Upper lobe of left lung (tissue), 6 donors: ENCODE measurements at places on chromosomes 3 and 15. TPM values are rescaled to one million over a fixed set of nuclear protein-coding genes. Genes with fewer than 3 reads are reported as not detected.

BMF gene
- total RNA-seq: 16.9 TPM

DNA sequence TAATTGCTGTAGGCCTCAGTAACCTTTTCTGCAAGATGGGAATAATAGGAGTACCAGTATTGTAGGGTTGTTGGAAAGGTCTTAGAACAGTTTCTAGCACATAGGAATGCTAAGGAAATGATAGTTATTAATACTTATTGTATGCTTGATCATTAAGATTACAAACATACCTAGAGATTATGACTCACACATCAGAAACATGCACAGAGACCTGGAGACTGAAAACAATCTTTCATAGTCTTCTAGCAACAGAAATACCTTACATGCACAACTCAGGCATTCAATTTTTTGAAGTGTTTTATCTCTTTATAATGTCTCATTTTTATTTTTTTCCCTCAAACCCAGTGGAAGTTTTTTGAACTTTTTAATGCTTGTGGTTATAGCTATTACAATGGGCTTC lies 104.4 kb upstream of the ZBTB20 start:
- no peak for DNase-seq

- no peak for DNase-seq
Observed at GRCh38 chr3:24628523-24629258, 134.0 kb upstream of the THRB start.

FURIN gene
- 101 TPM for total RNA-seq

RHOV gene
- not detected for total RNA-seq

DNA sequence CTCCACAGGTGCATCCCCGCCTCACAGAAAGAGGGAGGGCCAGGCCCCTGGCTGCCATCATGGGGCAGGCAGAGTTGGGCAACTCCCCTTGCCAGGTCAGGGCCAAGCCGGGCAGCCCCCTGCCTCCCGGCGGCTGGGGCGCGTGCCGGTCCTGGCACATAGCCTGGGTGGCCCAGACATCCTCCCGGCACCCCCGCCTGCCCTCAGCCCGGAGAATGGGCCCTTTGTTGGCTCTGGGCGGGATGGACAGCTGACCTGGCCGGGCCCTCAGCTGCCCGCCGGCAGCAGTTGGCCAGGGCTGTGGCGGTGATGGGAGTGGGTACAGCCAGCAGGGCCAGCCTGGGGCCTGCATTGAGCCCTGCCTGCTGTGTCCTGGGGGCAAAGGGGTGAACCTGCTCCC lies 16.5 kb downstream of the PLXNA1 start:
- DNase-seq: peak; percentile 82

APEH gene
- 74.1 TPM for total RNA-seq

DNA sequence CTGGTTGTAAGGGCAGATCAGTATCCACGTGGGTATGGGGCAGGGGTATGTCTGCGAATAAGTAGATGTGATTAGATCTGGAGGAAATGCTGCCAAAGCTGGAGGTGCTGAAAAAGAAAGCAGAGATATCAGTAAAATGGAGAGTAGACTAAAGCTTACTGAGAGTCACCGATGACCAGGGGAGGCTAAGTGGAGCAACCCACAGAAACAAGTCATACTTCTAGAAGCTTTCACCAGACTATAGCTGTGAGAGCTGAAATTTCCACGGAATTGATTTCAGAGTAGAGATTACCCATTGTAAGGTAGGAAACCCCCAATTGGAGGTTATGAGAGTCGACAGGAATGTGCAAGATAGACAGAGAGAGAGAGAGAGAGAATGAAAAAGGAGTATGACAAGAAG lies 27.5 kb downstream of the ONECUT1 start:
- DNase-seq: no peak

ZNF620 gene
- 5.7 TPM for total RNA-seq

TRAT1 gene
- total RNA-seq: 0.77 TPM

SAXO2 gene
- total RNA-seq: 24.1 TPM

FGF12 gene
- 0.83 TPM for total RNA-seq

DNA sequence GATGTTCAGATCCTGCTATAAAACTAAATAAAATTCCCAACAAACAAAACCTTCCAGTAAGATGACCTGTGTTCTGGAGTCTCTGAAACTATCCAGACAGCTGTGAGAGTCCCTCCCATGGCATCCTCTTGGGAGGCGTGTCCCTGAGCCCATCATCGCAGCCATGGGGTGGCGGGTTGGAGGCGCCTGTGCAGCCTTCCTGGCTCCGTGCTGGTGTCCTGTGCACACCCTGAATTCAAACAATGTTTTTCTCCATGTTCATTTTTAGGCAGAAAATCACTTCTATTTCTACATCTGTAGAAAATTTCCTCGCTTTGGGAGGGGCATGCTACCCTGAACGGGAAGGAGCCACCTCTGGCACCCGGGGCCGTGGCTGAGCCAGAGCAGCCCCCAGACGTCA lies 19.4 kb upstream of the OCA2 start:
- no peak for DNase-seq

SERPINI2 gene
- total RNA-seq: 1.8 TPM

DNA sequence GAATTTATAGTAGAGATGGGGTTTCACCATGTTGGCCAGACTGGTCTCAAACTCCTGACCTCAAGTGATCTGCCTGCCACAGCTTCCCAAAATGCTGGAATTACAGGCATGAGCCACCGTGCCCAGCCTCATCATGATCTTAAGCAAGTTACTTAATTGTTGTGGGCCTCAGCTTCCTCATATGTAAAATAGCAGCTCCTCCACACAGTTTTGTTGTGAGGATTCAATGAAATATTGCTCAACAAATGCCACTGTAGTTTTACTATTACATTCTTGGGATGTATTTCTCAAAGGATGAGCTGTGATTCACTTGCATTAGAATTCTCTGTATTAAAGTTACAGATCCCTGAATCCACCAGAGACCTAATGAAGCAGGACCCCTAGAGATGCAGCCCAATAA lies 168.8 kb downstream of the ADAMTS9 start:
- DNase-seq: no peak

DNA sequence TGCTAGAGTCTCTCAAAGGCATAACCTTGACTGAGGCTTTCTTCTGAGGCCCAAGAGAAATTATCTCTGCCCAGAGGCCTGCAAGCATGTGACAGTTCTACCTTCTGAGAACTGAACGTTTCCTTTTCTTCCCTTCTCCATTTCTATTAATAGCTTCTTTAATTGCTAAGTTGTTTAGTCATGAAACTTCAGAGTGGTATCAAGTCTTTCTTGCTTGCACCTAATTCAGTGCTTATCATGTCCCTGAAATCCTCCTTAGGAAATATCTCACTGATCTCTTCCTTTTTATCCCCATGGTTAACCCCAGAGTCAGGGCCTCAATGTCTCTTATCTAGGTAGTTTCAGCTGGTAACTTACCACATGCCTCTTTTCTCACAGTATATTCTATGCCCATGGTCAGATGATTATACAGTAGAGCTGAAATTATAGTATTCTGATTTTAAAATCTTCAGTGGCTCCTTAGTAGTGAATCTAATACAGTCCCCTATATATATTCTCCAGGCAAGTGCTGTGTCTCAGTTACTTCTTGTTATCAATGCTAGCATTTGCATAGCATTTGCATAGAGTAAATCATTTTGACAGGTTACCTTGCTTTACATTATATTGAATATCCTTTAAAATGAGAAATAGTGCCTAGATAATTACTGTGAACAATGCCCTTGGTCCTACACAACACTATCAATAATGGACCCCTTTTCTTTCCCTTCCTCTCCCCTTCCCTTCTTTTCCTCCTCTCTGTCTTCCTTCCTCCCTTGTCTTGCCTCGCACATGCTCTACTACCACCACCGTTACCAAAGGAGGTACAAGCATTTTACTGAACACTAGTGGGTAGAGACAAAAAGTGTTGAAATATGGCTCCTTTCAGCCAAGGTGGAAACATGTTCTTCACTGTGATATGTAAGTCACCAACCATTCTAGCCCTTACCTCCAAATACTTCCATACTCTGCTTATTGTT lies 33.0 kb downstream of the KBTBD8 start:
- no peak for DNase-seq

GRCh38 chr3:25169151-25169550 lies 258.9 kb upstream of the RARB start:
- no peak for DNase-seq

FRMD5 gene
- total RNA-seq: 0.71 TPM

- DNase-seq: no peak
Observed at GRCh38 chr3:14984581-14985113, 37.3 kb downstream of the NR2C2 start.

GRCh38 chr3:178663201-178663934 lies 127.1 kb downstream of the KCNMB2 start:
- no peak for DNase-seq

DNA sequence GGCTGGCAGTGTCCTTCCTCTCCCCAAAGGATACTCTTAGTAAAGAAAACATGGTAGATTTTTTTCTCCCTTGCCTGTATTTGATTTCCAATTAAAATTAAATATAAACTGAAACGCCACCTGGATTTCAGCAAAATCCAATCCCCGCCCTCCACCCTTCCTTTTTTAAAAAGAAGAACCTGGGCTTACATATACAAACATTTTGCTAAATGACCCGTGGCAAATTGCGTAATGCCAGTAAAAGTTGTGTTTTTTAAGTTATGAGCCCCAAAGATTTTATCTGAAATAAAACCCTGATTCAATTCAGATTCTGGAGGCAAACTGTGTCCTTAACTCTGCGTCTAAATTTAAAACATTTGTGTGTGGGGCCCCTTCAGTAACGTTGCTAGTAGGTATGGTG lies 403.0 kb downstream of the FOXP1 start:
- no peak for DNase-seq

DNA sequence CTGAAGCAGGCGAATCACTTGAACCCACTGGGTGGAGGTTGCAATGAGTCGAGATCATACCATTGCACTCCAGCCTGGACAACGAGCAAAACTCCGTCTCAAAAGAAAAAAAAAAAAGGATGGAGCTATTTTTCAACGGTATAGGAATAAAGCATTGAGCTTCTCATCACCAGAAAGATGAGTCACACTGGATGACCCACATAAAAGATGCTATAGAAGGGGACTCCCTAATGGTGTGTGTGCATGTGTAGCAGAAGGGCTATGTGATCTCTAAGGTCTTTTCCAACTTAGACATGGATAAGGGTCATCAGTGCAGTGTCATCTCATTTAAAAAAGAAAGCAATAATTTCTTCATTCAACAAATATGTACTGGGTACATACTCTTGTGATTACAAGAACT lies 476.0 kb downstream of the MFSD1 start:
- no peak for DNase-seq

GRCh38 chr3:25589783-25590258 lies 74.9 kb downstream of the TOP2B start:
- DNase-seq: no peak

GOLGA6L22 gene
- total RNA-seq: not detected

DNA sequence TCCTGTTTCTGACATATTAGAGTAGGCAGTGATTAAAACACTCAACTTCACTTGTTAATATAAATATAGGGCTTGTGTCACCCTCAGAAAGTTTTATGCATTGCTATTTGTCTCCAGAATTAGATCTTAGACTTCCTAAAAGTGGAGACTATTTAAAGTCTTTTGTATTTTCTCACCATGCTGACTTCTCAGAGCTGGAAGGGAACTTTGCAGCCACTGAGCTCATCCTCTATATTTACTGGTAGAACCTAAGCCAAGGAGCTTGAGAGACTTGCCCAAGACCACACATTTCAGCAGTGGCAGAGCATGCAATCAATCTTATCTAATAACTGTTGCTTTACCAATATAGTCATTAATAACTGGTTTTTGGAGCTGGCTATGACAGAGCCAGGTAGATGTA lies 53.2 kb downstream of the STAC start:
- no peak for DNase-seq

- no peak for DNase-seq
Observed at GRCh38 chr3:106103383-106103782, 234.6 kb upstream of the CBLB start.

DNA sequence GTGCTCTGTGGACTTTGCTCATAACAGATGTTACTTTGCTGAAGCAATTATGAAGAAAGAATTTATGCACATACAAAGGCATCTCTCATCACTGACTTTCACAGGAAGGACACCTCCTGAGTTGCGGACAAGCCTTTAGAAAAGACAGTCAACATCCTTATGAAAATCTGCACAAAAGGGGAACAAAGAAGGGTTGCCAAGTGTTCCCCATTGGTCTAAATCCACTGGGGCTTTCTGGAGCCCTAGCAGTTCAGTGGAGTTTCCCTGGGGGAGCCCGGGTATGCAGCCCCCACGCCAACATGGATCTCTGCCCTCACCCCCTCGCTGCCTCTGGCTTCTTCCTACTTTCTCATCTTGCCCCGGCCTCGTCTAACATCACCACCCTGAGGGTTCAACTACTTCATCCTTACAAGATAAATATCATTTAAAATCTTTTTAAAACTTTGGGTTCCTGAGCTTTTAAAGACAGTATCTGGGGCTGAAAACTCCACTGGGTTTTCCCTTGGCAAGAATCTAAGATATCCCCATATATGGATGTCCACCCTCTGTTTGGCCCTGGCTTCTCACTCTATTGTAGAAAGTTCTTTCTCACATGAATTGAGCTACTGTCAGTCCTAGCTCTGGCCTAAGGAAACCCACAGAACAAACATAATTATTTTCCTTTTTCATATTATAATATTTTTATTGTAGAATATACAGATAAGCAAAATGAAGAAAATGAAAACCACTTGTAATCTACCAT lies 207.9 kb upstream of the RGMA start:
- no peak for DNase-seq

LMCD1 gene
- total RNA-seq: 47.4 TPM

EPM2AIP1 gene
- total RNA-seq: 12.5 TPM

ROPN1 gene
- not detected for total RNA-seq

DNA sequence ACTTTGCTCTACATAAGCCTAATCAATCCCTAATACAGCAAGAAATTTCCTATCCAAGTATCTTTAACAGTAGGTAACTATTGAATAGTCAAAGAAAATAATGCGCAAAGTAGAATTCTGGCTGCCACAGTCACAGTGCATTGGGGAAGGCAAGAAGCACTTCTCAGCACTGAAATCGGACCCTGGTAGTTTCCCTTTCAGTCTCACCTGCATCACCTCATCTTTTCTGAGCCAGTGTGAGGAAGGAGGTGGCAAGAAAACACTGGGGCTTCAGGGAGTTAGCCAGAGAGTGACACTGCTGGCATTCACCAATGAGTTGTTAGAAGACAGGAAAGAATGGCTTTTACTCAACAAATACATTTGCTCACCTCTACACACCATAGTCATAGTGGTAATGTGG lies 8.3 kb downstream of the TRIM42 start:
- DNase-seq: no peak

AMT gene
- total RNA-seq: 59.7 TPM

- no peak for DNase-seq
Observed at GRCh38 chr3:133445108-133445507, 45.3 kb downstream of the BFSP2 start.

DNA sequence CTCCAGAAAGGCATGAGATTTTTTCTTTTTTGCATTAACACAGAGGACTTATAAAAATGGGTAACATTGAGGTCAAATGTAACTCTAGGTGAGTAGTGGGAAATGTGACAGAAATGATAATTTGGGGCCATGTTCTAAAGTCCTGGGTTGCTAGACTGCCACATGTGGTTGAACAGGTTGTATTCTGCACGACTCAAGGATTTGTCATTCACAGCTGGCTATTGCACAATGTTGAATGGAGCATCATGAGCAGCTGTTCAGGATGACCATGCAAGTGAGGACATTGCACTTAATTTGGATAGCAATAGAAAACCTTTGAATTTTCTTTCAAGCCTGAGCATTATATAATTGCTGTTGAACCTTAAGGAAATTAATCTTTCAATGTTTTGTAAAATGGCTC lies 396.6 kb downstream of the NAALADL2 start:
- DNase-seq: no peak

GUCA1C gene
- not detected for total RNA-seq
